ENCODE measurements at places on chromosomes 13 and 19.

- no peak for DNase-seq
These were observed 1.1 kb downstream of the RUBCNL start for GRCh38 chr13:46385946-46386345.

DNA sequence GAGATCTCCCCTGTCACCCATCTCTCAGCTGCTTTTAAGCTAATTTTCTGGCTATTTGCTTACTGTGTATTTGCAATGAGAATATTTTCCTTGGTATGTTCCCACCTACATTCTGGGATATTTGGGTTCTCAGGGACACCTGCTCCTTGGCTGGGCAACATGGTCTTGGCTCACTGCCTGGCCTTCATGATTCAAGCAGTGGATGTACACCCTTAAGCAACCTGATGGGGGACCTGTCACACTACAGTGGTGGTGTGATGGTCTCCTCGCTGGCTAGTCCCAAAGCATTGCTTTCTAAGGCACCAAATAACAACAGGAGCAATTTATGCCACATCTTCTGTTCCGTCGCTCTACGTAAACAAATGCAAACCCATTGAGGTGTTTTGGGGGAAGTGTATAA, 35.3 kb upstream of the RFC3 start:
- no peak for DNase-seq

- no peak for DNase-seq
These were observed 26.3 kb downstream of the STARD13 start for GRCh38 chr13:33259296-33259695.

GRCh38 chr13:48175185-48175584, 57.8 kb upstream of the ITM2B start:
- DNase-seq: no peak

GRCh38 chr19:20197747-20198146, 30.7 kb downstream of the ZNF486 start:
- no peak for DNase-seq

Data from glutamatergic neuron (in vitro differentiated cells).